Panc1 (cell line): ENCODE measurements at places on chromosomes 5 and 9. TPM values are rescaled to one million over a fixed set of nuclear protein-coding genes. Genes with fewer than 3 reads are reported as not detected.

Gene RORB
- total RNA-seq, result 0.08 TPM

Gene ADRA1B
- 8.3 TPM for total RNA-seq

Gene C9
- 0.05 TPM for total RNA-seq

Gene FBLL1
- 7.5 TPM for total RNA-seq

Gene IFNA21
- total RNA-seq, result not detected

Gene TTC1
- 67.6 TPM for total RNA-seq

Gene SCGB3A1
- total RNA-seq, result not detected

Gene HSD17B3
- 0.39 TPM for total RNA-seq

Gene AK6
- total RNA-seq, result 61.3 TPM

Gene PCDHAC2
- total RNA-seq, result 8.8 TPM

Gene CDX1
- not detected for total RNA-seq

Gene SPINK13
- not detected for total RNA-seq

Gene SARDH
- 0.13 TPM for total RNA-seq
